Effector memory CD8-positive, alpha-beta T cell (primary cell): ENCODE measurements at places on chromosomes 6 and 20.
A peak's percentile ranks its signal among the peaks of the same experiment; 100 is the strongest.

- DNase-seq = no peak
These were observed 34.0 kb upstream of the FOXO3 start for GRCh38 chr6:108526739-108527174.

DNA sequence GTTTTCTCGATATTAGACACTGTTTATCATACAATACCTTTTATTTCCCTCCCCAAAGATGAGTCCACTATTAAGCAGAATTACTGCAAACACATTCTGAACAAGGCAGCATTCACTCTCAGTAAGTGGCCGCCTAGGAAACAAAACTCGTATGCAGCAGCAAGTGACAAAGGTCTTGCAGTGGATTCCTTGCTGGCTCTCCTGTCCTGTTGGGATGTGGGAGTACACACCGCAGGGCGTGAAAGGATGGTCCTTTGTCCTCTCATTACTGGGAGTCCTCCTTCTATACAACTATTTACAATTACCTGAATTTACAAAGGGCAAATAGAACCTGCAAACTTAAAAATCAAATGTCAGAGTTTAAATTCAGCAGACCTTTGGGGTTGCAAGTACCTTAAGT lies 16.1 kb downstream of the CTCFL start:
- no peak for DNase-seq

- DNase-seq = no peak
These were observed 30.2 kb downstream of the SLC2A10 start for GRCh38 chr20:46739431-46740213.

- no peak for DNase-seq
These were observed 642.5 kb upstream of the MMS22L start for GRCh38 chr6:97925504-97925903.

GRCh38 chr6:110520992-110521543 lies 44.7 kb upstream of the SLC22A16 start:
- DNase-seq = no peak

- no peak for DNase-seq
These were observed 48.9 kb upstream of the EZR start for GRCh38 chr6:158868122-158868480.

- no peak for DNase-seq
These were observed 357.5 kb upstream of the RNF217 start for GRCh38 chr6:124604719-124605118.

- no peak for DNase-seq
These were observed 2.4 kb upstream of the SYTL3 start for GRCh38 chr6:158647501-158647900.

- no peak for DNase-seq
These were observed 31.9 kb downstream of the ZNF184 start for GRCh38 chr6:27441001-27441400.

- DNase-seq = no peak
These were observed 238.4 kb upstream of the AFDN start for GRCh38 chr6:167588181-167588919.

- no peak for DNase-seq
These were observed 83.5 kb downstream of the NDUFAF5 start for GRCh38 chr20:13868331-13868730.

GRCh38 chr20:64077876-64078551 lies 1.3 kb downstream of the RGS19 start:
- peak; percentile 67 for DNase-seq

GRCh38 chr20:59103573-59103972 lies 60.0 kb upstream of the ZNF831 start:
- no peak for DNase-seq

GRCh38 chr6:88982720-88983119 lies 19.3 kb upstream of the RNGTT start:
- DNase-seq = peak; percentile 13

DNA sequence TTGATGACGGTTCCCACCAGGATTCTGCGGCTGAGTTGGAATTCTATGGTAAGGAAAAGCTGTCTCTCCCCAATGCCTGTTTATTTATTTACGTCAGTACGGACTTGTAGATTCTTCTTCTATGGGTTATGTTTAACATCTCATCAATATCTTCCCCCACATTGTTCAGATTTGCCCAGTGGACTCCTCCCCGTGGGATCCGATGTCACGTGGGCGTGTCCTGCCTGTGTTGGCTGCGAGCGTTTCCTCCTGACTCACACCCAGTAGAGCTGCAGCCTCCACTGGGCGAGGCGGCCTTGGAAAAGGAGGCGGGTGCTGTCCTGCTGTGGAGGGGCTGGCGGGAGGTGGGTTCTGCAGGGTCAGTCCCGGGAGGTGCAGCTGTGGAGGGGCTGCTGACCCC lies 46.8 kb upstream of the SLCO4A1 start:
- no peak for DNase-seq

- DNase-seq = no peak
These were observed 59.0 kb downstream of the QRSL1 start for GRCh38 chr6:106688177-106688951.

- DNase-seq = no peak
These were observed 99.9 kb downstream of the CAP2 start for GRCh38 chr6:17493286-17493685.

DNA sequence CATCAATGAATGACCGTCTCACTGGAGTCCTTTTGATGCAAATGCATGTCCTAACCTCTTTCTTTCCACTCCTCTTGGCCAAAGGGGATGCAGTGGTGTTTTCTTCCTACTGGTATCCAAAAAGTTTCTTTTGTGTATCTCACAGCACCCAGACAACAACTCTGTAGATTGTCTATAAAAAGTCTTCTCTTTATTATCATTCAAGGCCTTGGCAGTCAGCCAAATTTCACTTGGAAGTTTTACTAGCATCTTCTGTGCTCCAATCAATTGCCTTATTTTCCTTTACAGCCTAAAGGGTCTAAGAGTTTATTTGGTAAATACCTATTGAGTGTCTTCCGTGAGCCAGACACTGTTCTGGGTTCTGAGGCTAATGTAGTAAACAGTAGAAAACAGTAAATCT lies 150.2 kb upstream of the RNF217 start:
- no peak for DNase-seq

DNA sequence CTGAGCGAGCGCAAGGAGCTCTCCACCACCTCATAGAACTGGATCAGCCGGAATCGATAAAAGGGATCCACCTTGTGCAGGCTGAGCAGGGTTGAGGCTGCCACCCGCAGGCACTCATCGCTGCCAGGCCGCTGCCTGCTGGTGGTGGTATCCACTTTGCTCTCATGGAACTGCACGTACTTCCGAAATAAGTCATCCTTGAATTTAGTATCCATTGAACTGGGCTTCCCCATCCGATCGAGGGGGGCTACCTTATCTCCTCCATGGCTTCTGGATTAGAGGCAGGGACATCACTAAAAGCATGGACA lies 7.1 kb downstream of the SPATA2 start:
- no peak for DNase-seq

DNA sequence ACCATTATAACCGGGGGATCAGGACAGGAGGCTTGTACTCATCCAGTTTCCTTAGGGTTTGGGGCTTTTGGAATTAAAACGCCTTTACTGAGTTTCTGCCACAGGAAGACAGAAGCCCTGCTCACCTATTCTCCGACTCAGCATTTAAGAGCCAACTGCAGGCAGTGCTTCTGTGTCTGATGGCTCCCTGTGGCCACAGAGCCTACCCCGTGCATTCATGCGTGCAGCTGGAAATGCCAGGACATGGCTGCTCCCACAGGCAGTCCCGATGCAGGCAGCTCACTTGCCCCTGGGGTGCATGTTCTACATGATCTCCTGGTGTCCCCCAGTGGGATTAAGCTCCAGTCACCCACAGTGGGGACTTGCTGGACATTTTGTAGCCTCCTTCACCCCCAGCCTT lies 22.2 kb downstream of the ZNF831 start:
- no peak for DNase-seq

GRCh38 chr6:170176898-170177771 lies 113.7 kb downstream of the DLL1 start:
- DNase-seq = no peak

- DNase-seq = no peak
These were observed 77.2 kb downstream of the CDC5L start for GRCh38 chr6:44464527-44465310.

- DNase-seq = no peak
These were observed 1.9 kb downstream of the RBBP8NL start for GRCh38 chr20:62425281-62426058.

DNA sequence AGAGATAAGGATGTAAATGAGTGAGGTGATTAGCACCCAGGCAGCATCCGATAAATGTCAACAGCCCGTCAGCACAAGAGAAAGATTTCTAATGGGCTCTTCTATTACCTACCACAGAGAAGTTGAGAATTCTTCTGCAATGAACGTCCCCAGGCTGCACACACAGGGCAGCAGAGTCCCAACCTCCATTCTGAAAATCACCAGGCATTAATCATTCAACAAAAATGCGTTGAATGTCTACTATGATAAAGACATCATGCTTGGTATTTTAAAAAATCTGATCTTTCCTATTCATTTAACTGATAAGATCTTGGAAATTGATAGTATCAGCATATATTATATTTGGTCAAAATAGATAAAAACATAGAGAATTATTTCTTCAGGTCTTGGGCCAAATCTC lies 59.5 kb upstream of the VGLL2 start:
- no peak for DNase-seq

DNA sequence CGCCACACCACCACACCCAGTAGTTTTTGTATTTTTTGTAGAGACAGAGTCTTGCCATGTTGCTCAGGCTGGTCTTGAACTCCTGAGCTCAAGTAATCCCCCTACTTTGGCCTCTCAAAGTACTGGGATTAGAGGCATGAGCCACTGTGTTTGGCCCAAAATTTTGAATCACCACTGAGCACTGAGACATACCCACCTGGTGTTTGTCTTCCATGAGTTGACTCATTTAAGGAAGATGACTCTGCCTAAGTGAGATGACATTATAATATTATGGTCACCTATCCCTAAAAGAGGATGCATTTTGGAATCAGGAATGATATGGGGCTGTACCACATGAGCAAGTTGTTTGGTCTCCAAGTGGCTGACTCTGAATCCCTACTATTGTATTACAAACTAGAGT lies 54.6 kb upstream of the RNF217 start:
- no peak for DNase-seq

GRCh38 chr6:55916188-55916587 lies 40.8 kb upstream of the BMP5 start:
- DNase-seq = no peak

DNA sequence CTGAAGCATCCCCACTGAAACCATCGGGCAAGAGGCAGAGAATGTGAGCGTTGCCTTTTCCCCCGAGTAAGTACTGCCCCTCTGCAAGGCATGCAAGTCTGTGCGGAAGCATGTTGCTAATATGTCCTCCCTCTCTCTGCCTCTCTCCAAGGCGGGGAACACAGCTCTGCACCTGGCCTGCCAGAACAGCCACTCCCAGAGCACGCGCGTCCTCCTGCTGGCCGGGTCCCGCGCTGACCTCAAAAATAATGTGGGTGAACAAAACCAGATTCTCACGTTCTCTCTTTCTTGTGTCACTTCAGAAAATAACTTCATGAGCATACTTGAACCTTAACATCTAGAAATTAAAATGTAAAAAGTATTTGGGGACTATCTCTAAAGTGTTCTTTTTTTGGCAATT lies 26.4 kb downstream of the LYRM2 start:
- DNase-seq = no peak

GRCh38 chr6:14088600-14089192 lies 28.9 kb upstream of the CD83 start:
- no peak for DNase-seq

DNA sequence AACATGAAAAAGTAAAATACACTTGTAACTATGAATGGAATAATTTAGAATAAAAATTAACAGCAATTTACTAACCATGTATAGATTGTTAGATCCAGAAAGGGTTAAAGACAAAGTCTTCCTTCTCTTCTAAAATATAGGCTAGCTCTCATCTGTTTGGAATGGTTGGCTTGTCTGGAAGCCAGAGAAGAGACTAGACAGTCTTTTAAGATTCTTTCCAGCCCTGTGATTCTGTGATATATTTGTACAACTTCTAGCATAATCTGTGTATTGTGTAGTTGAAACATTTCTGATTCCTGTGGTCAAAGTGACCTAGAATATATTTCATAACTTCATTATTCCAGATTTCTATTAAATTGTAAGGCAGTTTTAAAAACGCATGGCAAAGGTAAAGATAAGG lies 196.6 kb downstream of the UST start:
- no peak for DNase-seq

- DNase-seq = no peak
These were observed 20.1 kb upstream of the UTRN start for GRCh38 chr6:144265061-144265357.

DNA sequence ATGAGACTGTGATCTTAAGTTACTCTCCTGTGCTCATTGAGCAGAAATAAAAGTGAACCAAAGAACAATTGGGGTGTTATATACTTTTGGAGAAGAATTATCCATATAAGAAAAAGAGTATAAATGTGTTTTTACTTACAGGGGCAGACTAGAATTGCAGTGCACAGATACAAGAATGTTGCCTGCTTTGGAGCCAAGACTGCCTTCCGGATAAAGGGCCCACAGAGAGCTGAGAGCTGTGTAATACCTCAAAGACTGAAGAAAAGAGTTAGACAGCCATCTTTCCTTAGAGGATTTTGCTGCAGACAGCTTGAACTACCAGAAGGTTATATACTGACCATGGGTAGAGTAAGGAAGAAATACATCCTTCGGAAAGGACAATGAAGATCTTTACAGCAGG lies 1235.5 kb upstream of the CITED2 start:
- no peak for DNase-seq

- DNase-seq = no peak
These were observed 89.3 kb downstream of the ASXL1 start for GRCh38 chr20:32447136-32448027.

DNA sequence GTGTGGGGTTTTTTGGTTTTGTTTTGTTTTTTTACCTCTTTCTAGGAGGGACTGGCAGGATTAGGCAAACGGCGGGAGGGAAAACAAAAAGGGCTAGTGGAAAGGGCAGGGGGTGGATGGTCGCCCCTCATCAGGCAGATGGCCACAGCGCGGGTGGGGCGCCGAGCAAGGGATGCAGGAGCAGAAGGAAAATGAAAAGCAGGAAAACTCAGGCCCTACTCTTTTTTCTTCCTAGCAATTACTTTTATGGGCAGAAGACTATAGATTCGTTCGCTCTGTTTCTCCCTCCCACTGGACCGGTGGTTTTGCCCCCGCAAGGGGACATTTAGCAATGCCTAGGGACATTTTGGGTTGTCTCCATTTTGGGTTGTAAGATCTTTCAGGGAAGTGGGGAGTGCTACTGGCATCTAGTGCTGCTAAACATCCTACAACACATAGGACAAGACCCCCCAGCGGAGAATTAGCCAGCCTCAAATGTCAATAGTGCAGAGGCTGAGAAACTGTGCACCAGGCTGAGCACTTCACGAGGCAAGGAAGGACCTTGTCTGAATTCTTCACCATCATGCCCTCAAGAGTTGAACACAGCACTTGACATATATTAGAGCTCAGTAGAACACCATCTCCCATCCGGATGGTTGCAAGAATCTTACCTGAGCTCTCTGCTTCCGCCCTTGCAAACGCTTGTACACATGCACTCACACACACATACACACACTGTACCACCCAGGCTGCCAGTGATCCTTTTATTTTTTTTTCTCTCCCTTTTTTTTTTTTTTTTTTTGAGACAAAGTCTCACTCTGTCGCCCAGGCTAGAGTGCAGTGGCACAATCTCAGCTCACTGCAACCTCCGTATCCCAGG lies 4.8 kb upstream of the ZMYND8 start:
- no peak for DNase-seq

- DNase-seq = no peak
These were observed 49.4 kb upstream of the FNDC1 start for GRCh38 chr6:159119791-159120190.

GRCh38 chr20:47481330-47482216 lies 20.1 kb upstream of the NCOA3 start:
- no peak for DNase-seq

- DNase-seq = no peak
These were observed 65.2 kb upstream of the RSPO3 start for GRCh38 chr6:127053032-127053874.
